Activated CD4-positive, alpha-beta T cell treated with anti-CD3 and anti-CD28 coated beads, Interleukin-2, amount 50 U/mL, for 4 hours (primary cell): ENCODE measurements at places on chromosomes 3 and 15.

- no peak for DNase-seq
Observed at GRCh38 chr3:154660811-154661210, 230.8 kb upstream of the GPR149 start.

DNA sequence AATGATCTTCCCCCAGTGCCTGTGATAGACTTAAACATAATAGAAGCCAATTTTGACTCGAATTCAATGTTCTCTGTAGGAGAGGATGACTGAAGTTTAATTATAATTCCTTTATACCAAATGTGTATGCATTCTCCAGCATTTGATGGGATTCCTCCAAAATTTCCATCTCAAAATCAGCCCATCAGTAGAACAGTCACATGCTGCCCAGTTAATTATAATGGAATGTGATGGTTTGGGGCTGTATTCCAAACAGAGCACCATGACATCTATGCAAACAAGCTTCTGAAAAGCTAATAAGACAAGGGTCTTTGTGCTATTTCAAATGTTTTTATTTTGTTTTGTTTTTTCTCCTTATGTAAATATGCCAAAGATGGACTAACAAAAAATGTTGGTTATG, 127.7 kb upstream of the SPATA16 start:
- DNase-seq = no peak

GRCh38 chr15:82315519-82316246, 33.6 kb downstream of the GOLGA6L10 start:
- no peak for DNase-seq

DNA sequence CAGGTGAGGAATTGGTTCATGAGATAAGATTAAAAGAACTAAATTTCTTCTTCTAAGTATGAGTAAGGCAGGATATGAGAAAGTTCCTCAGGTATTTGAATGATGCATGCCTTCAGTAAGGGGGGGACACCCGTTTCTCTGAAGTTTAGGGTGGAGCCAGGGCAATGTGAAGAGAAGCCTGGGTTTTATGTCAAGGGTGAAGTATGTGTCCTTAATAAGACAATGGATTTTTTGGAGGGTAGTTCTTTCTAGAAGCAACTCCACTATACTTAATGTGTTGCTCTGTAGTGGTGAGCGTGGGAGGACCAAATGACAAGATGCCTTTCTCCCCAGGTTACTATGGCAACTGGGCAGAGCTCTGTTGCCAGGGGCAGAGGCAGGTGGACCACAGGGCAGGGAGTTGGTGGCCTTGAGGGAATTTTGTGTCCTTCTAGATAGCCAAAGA, 44.0 kb downstream of the PHLDB2 start:
- DNase-seq = no peak

GRCh38 chr3:131620977-131621376, 118.2 kb upstream of the MRPL3 start:
- DNase-seq = no peak

DNA sequence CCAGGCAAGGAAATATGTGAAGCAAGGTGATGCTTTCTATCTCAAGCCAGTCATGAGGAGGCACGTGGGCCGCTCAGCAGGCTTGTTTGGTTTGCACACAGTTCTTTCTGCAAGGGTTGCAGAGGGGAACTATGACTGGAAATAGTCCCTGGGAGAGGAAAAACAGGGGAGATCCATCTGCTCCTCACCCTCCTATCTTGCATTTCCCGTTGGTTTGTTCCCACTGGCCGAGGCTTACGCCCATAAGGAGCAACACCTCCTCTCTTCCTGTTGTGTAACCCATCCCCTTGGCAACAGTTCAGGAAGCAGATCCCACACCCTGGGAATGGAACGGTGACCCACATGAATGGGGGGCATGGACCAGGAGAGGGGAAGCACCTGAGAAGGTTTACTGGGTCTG, 72.1 kb upstream of the MAGI1 start:
- DNase-seq = no peak

DNA sequence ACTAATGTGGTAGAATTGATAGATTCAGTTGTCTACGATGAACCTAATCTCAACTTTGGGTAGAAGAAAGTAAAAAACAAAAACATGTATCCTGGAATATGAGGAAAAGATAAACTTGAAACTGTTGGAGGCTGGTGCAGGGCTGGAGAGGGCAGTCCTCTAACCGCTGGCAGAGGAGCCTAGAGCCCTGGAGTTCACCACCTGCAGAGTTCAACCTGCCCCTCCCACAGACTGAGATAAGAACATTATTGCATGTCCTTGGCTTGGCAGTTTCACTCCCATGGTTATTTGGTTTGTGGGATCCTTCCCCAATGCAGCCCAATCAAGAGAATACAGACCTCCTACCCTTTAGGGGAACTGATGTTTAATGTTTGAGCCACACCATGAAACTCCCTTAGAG, 53.2 kb upstream of the GATM start:
- no peak for DNase-seq

DNA sequence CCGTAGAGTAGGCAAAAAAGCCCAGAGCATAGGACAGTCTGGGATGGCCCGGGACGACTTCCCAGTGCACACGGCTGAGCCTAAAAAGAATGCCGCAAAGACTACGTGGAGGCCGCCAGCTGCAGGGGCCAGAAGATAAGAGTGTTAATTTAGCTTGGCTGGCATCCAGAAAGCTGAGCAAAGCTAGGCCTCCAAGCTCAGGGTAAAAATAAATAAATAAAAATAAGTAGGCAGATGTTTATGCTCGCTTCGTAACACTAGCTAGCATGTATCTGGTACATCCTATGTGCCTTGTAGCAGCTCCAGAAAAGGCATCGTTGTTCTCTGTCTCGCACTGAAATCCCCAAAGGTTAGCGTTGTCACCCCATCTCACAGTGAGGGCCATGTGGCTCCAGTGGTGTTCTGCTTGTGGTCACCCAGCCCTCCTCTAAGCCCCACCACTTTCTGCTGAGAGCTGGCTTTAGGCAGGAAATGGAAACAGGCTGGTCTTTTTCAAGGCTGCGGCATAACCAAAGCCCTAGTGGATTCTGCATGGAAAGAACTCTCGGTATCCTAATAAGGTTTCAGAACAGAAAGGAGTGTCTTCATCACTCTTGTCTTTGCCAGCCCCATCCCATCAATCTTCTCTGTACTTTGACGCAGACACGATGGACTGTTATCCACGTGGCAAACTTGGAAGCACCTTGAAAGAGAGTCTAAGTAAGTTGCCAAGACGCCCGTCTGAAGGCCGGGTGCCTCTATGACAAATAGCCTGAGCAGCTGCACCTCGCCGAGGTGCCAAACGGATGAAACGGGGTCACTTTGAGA, 58.1 kb upstream of the MEF2A start:
- DNase-seq = no peak

GRCh38 chr3:187705164-187705563, 2.8 kb upstream of the RTP2 start:
- DNase-seq = no peak

GRCh38 chr3:149266736-149267135, 45.1 kb upstream of the CP start:
- DNase-seq = no peak

- no peak for DNase-seq
Observed at GRCh38 chr3:141262308-141262705, 30.7 kb downstream of the PXYLP1 start.

GRCh38 chr3:195188426-195188927, 82.5 kb downstream of the XXYLT1 start:
- DNase-seq = no peak

GRCh38 chr3:188152660-188153436, 1.1 kb upstream of the LPP start:
- DNase-seq = no peak

- no peak for DNase-seq
Observed at GRCh38 chr3:27171113-27171512, 198.1 kb downstream of the NEK10 start.

DNA sequence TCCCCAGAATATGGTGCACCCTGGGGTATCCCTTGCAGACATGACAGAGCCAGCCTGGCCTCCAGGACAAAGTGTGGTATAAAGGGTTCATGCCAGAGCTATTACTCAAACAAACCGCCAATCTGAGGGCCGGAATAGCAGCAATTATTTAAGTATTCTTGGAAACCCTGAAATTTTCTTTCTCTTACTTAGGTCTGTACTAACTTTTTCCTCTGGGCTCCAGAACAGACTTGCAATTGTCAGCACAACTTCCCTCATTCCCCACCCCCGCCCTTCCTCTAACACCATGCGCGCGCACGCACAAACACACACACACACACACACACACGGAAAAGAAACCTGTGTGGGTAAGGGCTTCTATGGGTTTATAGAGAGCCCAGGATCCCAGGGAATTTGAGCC, 56.3 kb downstream of the ISG20 start:
- DNase-seq = no peak

- DNase-seq = no peak
Observed at GRCh38 chr3:194301730-194302129, 49.4 kb downstream of the CPN2 start.

GRCh38 chr3:160098261-160098908, 109.8 kb downstream of the IL12A start:
- no peak for DNase-seq

- DNase-seq = no peak
Observed at GRCh38 chr15:70714565-70714964, 48.8 kb downstream of the UACA start.

DNA sequence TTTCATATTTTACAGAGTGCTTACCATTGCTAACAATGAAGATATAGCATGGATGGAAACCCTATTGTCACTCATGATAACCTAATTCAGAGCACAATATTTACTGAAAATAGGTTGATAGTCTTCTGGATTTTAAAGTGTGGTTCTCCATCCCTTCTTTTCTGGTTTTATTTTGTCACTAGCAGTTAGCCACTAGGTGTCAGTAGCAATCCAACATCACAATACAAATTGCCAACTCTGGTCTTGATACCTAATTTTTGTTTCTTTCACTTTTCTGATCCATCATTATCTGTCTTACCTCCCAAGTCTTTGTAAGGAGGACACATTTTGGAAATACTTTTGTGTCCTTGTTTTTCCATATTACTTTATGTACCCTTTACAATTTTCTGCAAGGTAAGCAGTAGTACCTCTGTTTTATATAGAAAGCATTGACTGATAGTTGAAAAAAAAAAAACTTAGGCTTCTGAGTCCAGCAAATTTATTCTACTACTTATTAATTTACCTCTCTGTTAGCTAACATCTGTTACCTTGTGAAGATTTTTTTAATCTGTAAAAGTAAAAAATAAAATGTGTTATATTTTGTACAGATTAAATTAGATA, 28.3 kb upstream of the CRYBG3 start:
- no peak for DNase-seq

GRCh38 chr15:77895742-77896141, 181.8 kb downstream of the TBC1D2B start:
- DNase-seq = no peak

DNA sequence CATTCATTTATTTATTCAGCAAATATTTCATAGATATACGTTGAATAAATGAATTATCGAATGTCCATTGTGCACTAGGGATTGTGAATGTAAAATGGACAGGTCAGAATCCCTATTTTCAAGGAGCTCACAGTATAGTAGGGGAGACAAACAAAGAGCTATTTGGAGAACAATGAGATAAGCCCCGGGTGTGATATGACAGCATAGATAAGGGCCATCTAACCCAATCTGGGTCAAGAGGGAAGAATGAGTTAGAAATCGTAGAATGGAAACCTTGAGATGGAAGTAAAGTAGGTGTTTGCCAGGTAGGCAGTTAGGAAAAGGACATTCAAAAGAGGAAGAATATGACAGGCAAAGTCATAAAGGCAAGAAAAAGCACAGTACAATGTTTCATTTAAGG, 132.2 kb upstream of the GOLGA6L4 start:
- DNase-seq = no peak

- DNase-seq = no peak
Observed at GRCh38 chr3:54085936-54086335, 36.4 kb upstream of the CACNA2D3 start.

DNA sequence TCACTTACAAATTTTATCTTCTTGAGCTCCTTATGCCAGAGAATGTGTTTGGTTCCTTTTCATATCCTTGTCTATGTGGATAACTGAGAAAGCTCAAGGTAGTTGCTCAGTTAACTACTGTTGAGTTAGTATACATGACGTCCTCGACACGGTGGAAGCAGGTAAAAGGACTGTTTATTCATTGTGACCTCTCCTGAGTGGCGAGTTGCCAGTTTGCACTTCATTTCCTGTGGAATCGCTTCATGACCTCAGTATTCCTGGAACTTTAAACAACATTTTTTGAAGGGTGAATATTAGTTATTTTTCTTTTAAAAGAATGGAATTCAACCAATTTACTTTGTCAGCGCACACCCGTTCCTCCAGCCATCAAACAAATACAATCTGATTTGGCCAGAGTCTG, 1.2 kb upstream of the TPRG1 start:
- DNase-seq = no peak

GRCh38 chr3:148901987-148902791, 37.1 kb downstream of the CPA3 start:
- DNase-seq = no peak

DNA sequence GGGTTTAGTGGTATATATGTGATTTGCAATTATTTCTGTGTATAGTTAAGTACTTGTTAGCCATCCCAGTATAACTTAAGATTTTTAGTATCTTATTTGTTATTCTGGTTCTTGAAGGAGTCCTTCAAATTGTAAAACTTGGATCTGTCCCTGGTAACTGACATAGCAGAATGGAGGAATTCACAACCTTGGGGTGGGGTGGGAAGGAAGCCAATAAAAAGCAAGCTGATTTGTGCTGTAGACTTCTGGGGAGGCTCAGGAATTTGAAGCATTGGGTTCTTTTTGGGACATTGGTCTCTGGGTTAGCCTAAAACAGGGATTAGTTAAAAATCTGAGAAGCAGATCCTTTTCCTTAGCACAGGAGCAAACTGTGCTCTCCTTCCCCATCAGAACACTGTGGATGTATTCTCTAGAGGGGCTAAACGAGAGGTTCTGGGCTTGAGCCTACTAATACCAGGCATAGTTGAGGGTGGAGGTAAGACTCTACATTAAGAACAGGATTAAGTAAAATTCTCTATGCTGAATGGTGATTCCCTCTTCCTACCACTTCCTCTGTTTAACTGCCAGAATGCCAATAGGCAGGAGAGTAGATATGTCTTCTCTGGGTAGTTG, 42.2 kb downstream of the GMPS start:
- no peak for DNase-seq

DNA sequence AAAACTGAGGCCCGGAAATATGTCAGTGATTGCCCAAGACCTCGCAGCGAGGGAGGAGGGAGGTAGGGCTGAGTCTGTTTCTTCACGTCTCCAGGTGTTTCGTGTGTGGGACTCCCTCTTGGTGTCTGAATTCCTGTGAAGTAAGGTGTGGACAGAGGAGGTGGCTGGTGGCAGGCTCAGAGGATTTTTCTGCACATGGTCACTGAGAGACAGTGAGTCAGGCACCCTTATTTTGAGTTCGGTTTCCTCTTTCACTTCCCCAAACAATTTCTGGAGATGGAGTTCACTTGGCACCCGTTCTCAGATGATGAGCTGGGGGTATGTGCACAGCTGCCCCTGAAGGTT, 46.3 kb upstream of the VPS8 start:
- no peak for DNase-seq

GRCh38 chr3:81726735-81727134, 34.7 kb downstream of the GBE1 start:
- no peak for DNase-seq
